ENCODE measurements at places on chromosomes 3 and 15.

DNA sequence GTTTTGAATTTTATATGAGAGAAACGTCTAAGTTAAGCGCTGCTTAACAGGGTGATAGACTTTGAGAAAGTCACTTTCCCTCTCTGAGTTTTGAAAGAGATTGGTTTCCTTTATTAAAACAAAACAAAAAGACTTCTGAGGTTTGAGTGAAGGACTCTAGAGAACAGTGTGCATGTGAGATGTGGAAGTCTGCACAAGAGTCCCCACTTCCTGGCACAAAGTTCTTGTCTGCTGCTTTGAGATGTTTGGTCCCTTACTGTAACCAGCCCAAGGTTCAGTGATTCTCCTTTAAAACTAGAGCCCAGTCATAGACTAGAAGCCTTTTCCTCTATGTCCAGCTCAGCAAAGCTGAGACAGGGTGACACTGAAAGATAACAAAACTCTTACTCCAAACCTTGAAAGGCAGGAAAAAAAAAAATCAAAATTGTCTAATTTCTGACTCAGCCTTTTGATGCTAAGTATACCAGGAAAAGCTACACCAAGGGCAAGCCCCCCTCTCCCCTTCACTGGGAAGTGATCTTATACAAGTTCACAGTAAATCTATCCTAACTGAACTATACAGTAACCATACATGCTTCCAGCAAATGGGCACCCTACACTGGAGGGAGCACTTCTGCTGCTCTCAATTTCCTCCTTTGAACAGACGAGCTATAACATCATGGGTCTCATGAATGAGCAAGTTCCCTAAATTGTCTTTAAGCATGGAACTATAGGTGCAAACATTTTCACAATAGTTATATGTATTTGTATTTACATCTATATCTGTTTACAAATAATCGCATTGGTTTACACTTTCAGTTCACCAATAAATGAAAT, 2.3 kb downstream of the POPDC2 start:
- no peak for DNase-seq

DNA sequence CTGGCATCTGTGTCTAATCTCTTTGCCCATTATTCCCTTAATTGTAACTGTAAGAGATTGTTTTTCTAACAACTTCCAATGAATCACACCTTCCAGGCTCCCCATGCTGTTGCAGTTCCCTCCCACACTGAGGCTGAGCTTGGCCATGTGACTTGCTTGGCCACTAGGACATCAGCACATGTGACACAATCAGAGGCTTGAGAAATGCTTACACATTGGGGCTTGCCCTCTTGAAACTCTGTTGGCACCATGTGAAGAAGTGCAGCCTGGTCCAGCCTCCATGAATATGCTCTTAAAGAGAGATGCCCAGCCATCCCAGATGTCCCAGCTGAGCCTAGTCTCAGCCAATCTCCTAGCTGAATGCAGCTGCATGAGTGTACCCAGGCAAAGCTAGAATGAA, 326.8 kb upstream of the SOX2 start:
- DNase-seq, result no peak

- no peak for DNase-seq
Measured at GRCh38 chr3:146524961-146525360, 19.4 kb downstream of the PLSCR1 start.

GRCh38 chr3:150081084-150081483, 110.4 kb upstream of the PFN2 start:
- no peak for DNase-seq

- DNase-seq, result no peak
Measured at GRCh38 chr3:172367205-172368105, 80.8 kb downstream of the GHSR start.

- peak; percentile 18 for DNase-seq
Measured at GRCh38 chr15:42133886-42134502, 22.4 kb downstream of the PLA2G4F start.

DNA sequence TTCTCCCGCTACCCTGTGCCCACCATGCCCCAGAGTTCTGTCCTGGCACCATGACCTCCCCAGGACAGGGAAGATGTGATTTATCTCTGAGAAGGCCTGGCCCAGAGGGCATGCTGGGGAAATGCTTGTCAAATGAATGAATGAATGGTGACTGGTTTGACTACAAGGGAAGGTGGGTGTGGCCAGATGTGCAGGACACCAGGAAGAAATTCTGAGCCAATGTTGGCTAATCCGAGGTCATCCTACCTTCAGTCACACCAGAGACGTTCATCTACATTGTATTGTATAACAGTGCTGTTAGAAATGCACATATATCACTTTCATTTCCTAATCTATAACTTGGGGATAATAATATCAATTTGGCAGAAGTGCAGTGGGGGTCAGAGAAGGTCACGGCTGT, 138.4 kb downstream of the FAM43A start:
- no peak for DNase-seq

Measured in activated CD4-positive, CD25-positive, alpha-beta regulatory T cell (primary cell).